A549 treated with DMSO at 1 μM for 4 hours (cell line): ENCODE measurements at places on chromosomes 2 and 18. TPM values are rescaled to one million over a fixed set of nuclear protein-coding genes. Genes with fewer than 3 reads are reported as not detected.

The RNF152 gene
- total RNA-seq = 0.01 to 0.16 TPM (median 0.01 TPM) in 3 of 5 replicates, not detected in the others

The CRYBA2 gene
- total RNA-seq = 0.18 TPM in 1 of 5 replicates, not detected in the others

The LRP2 gene
- 0.01 to 0.21 TPM (median 0.03 TPM) in 4 of 5 replicates, not detected in the other for total RNA-seq

The DYSF gene
- 0.72 to 1.2 TPM (median 0.85 TPM) in 5 replicates for total RNA-seq

The ERFE gene
- 6.3 to 8.3 TPM (median 7.7 TPM) in 5 replicates for total RNA-seq

The NAT8 gene
- total RNA-seq = not detected in 5 replicates

The MAT2A gene
- total RNA-seq = 446 to 524 TPM (median 495 TPM) in 5 replicates

The ST8SIA5 gene
- 0.02 TPM in 1 of 5 replicates, not detected in the others for total RNA-seq

The INHBB gene
- 13.4 to 20.3 TPM (median 16.0 TPM) in 5 replicates for total RNA-seq

The KIAA2012 gene
- total RNA-seq = not detected in 5 replicates

The TFCP2L1 gene
- 0.78 to 0.94 TPM (median 0.89 TPM) in 5 replicates for total RNA-seq

The LIPG gene
- 0.10 to 0.44 TPM (median 0.23 TPM) in 5 replicates for total RNA-seq

The VWA3B gene
- total RNA-seq = 0.10 TPM in 1 of 5 replicates, not detected in the others

The CHRNG gene
- not detected in 5 replicates for total RNA-seq

The PMS1 gene
- total RNA-seq = 6.4 to 9.4 TPM (median 9.0 TPM) in 5 replicates

The RFTN2 gene
- not detected in 5 replicates for total RNA-seq

The CYP1B1 gene
- total RNA-seq = 9.3 to 11.1 TPM (median 10.8 TPM) in 5 replicates

The RTKN gene
- total RNA-seq = 19.2 to 28.0 TPM (median 20.7 TPM) in 5 replicates

The LOXHD1 gene
- not detected in 5 replicates for total RNA-seq

The DSC3 gene
- 1.6 to 2.5 TPM (median 1.8 TPM) in 5 replicates for total RNA-seq

The TUBB8B gene
- 0.14 TPM in 1 of 5 replicates, not detected in the others for total RNA-seq

The KLHL41 gene
- 0.14 to 0.20 TPM (median 0.17 TPM) in 5 replicates for total RNA-seq

The ASTL gene
- total RNA-seq = not detected in 5 replicates

The CNTNAP5 gene
- total RNA-seq = not detected in 5 replicates

The MYO3B gene
- not detected in 5 replicates for total RNA-seq

The C2orf66 gene
- 0.05 to 0.17 TPM (median 0.12 TPM) in 4 of 5 replicates, not detected in the other for total RNA-seq

The STAT4 gene
- 2.7 to 3.8 TPM (median 3.5 TPM) in 5 replicates for total RNA-seq

The HAAO gene
- total RNA-seq = 0.07 to 0.18 TPM in 2 of 5 replicates, not detected in the others

The CDK5R2 gene
- total RNA-seq = 1.2 to 2.5 TPM (median 1.9 TPM) in 5 replicates

The EML6 gene
- 1.3 to 1.8 TPM (median 1.5 TPM) in 5 replicates for total RNA-seq

The PDE6D gene
- total RNA-seq = 19.2 to 24.1 TPM (median 23.8 TPM) in 5 replicates

The NOSTRIN gene
- total RNA-seq = 1.4 to 2.2 TPM (median 1.9 TPM) in 5 replicates

The SPATS2L gene
- total RNA-seq = 118 to 147 TPM (median 139 TPM) in 5 replicates

The ME2 gene
- total RNA-seq = 34.7 to 45.4 TPM (median 40.1 TPM) in 5 replicates

The GPR55 gene
- 0.04 TPM in 1 of 5 replicates, not detected in the others for total RNA-seq

The SATB2 gene
- total RNA-seq = 3.3 to 3.9 TPM (median 3.6 TPM) in 5 replicates

The REG3A gene
- total RNA-seq = not detected in 5 replicates

The ABCB11 gene
- 0.01 to 0.03 TPM (median 0.02 TPM) in 3 of 5 replicates, not detected in the others for total RNA-seq

The KYNU gene
- 304 to 362 TPM (median 328 TPM) in 5 replicates for total RNA-seq

The POTEJ gene
- total RNA-seq = not detected in 5 replicates

The SERPINB13 gene
- total RNA-seq = not detected in 5 replicates
